ENCODE measurements at places on chromosomes 3 and 15. TPM values are rescaled to one million over a fixed set of nuclear protein-coding genes. Genes with fewer than 3 reads are reported as not detected.

The BMF gene
- total RNA-seq, result 3.3 TPM

The STAB1 gene
- total RNA-seq, result 71.5 TPM

The RTP1 gene
- not detected for total RNA-seq

The ZKSCAN7 gene
- total RNA-seq, result 2.2 TPM

The GPR149 gene
- not detected for total RNA-seq

The FILIP1L gene
- total RNA-seq, result 0.93 TPM

The SKOR1 gene
- total RNA-seq, result 0.13 TPM

The ONECUT1 gene
- total RNA-seq, result 63.0 TPM

The SERPINI2 gene
- total RNA-seq, result 0.15 TPM

The CNTN3 gene
- total RNA-seq, result 5.7 TPM

The SH2D7 gene
- total RNA-seq, result not detected

The OR5K2 gene
- total RNA-seq, result not detected

The KCNH8 gene
- total RNA-seq, result not detected

The THRB gene
- total RNA-seq, result 30.7 TPM

The GABRR3 gene
- not detected for total RNA-seq

The ALDH1A2 gene
- 29.0 TPM for total RNA-seq
